ENCODE measurements at places on chromosomes 1 and 21. TPM values are rescaled to one million over a fixed set of nuclear protein-coding genes. Genes with fewer than 3 reads are reported as not detected.

Gene EFNA3
- polyA plus RNA-seq, result 34.9 TPM

Gene LGR6
- 0.66 TPM for polyA plus RNA-seq

Gene TNFAIP8L2
- 1.7 TPM for polyA plus RNA-seq

Gene DCDC2B
- not detected for polyA plus RNA-seq

Gene SDC3
- 117 TPM for polyA plus RNA-seq

Gene WNT3A
- polyA plus RNA-seq, result not detected

Gene RUNX3
- 1.4 TPM for polyA plus RNA-seq

Gene ZNF593OS
- not detected for polyA plus RNA-seq

Gene DHRS3
- polyA plus RNA-seq, result 15.9 TPM

Gene SLC6A9
- 26.0 TPM for polyA plus RNA-seq

Gene SLC9C2
- not detected for polyA plus RNA-seq

Gene CD164L2
- 2.2 TPM for polyA plus RNA-seq

Gene MFSD2A
- 20.9 TPM for polyA plus RNA-seq

Gene CHRM3
- 1.1 TPM for polyA plus RNA-seq

Gene ITGB2
- 11.3 TPM for polyA plus RNA-seq

Gene F13B
- polyA plus RNA-seq, result not detected

Gene PARK7
- 495 TPM for polyA plus RNA-seq

Gene RNF186
- 0.98 TPM for polyA plus RNA-seq

Gene LCA5L
- polyA plus RNA-seq, result 0.17 TPM

Gene ZNF678
- polyA plus RNA-seq, result 3.3 TPM

Gene FAAH
- 25.0 TPM for polyA plus RNA-seq

Gene RBM11
- polyA plus RNA-seq, result 2.9 TPM

Gene SERPINC1
- 0.22 TPM for polyA plus RNA-seq

Gene PKLR
- polyA plus RNA-seq, result 0.17 TPM

Measured in brain (organoid and tissue), 16 donors.